ENCODE measurements at places on chromosomes 5 and 9.

GRCh38 chr5:75614176-75614575, 2.9 kb downstream of the ANKDD1B start:
- DNase-seq = no peak

DNA sequence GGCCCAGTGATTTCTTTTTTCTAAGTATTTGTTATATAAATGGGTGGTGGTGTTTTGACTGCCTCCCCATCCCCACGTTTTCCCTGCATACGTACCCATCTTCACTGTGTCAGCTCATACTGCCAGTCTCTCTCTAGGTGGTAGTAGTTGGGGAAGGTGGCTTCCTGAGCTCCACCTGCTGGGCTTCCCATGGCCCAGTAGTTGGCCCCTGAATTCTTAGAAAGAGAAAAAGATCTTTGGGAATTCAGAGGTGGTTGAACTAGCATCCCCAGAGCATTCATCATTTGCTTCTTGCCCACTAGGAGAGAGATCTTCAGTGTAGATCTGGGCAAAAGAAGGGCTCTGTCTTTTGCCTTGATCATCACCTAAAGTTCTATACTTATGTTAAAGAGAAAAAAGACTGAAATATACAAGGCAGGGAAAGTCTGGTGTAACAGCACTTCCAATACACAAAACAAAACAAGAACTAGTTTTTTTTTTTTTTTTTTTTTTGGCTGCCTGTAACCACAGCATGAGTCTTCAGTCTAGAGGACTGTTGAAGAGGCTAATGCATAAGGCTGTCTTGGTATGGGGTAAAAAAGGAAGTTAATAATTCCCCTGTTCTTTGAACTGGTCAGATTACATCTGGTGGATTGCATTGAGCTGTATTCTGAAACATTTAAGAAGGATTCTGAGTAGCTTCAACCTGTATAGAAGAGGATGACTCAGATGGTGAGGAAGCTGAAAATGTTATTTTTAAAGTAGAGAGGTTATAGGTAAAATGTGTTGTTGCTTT, 128.7 kb downstream of the ATG10 start:
- DNase-seq = no peak

GRCh38 chr5:134451225-134451935, 39.7 kb upstream of the CDKN2AIPNL start:
- no peak for DNase-seq

DNA sequence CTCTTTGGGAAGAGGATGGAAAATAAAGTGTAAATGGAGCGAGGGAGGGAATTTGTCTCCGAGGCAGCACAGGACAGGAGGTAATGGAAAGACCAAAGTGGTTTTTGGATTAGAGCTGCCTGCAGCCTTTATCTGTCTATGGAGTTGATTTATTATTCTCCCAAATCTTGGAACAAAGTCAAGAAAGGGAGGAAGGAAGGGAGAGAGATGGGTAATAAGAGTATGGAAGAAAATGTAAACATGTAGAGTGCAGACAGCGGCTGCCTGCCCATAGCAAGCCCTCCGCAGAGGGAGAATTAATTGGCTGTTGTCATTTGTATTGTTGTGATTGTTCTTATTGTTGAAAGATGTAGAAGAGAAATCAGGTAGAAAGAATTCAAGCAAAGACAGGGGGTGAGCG, 15.7 kb downstream of the KCNIP1 start:
- DNase-seq = no peak

DNA sequence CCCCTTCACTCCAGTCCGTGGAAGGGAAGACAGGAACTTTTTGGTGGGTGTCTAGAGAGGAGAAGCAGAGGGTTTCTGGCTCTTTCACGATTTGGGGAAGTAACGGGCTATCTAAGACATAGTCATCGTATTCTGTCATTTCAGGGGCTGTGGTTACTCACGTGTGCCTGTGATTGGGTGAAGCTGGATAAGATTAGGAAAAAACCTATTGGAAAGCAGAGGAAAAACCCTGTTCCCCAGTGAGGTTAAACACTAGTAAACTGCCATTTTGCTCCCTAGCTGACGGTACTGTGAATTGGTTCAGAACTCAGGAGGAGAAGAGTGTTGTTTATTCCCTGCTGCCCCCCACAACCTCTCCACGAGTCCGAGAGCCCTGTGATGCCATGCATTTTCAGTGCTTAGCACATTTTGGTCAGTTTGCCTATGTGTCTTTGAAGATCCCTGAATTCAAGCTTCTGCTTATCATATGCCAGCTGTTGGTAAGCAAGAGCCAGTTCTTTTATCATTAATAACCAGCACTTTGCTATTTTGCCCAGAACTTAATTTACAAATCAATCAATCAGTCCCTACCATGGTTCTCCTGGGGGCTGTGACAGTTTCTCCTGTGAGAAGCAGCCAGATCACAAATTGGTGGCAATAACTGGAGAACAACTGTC, 45.1 kb upstream of the ROR2 start:
- DNase-seq = no peak

DNA sequence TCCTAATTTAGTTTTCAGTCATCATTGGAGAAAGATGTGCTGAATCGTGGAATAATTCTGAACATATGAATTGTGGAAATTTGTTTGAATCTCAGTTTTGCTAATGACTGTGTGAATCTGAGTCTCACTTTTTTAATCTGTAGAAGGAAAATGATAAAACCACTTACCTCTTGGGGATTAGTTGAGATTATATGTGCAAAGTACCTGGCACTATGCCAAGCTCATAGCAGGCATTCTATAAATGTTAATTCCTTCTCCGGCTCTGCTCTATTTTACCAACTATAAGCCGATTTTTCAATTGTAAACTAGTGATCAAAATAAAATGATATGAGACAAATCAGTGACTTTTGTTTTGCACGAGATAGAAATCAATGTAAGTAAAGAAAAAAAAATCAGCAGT, 290.8 kb downstream of the TRPM3 start:
- no peak for DNase-seq

GRCh38 chr5:15037247-15037908, 165.8 kb upstream of the ANKH start:
- no peak for DNase-seq

- DNase-seq = no peak
Measured at GRCh38 chr5:6730407-6730806, 17.2 kb downstream of the TENT4A start.

GRCh38 chr5:57441557-57441956, 41.1 kb downstream of the ACTBL2 start:
- DNase-seq = peak; percentile 73

DNA sequence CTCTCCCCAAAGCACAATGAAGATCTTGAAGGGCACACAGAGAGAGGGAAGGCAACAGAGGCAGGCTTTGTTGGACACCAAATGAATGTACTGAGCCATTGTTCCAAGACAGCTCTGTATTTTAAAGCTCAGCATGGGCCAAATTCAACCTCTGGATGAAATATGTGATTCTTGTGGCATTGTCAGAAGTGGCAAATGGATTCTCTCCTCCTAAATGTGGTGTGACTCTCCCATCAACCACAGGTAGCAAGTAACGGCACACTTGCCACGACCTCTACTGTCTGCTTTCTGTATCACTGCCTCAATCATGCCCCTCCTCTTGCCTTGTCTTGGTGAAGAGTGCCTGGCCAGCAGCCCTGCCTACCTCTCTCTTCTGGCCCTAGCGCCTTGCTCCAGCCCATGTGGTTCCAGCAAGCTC, 6.1 kb upstream of the MOB3B start:
- no peak for DNase-seq

DNA sequence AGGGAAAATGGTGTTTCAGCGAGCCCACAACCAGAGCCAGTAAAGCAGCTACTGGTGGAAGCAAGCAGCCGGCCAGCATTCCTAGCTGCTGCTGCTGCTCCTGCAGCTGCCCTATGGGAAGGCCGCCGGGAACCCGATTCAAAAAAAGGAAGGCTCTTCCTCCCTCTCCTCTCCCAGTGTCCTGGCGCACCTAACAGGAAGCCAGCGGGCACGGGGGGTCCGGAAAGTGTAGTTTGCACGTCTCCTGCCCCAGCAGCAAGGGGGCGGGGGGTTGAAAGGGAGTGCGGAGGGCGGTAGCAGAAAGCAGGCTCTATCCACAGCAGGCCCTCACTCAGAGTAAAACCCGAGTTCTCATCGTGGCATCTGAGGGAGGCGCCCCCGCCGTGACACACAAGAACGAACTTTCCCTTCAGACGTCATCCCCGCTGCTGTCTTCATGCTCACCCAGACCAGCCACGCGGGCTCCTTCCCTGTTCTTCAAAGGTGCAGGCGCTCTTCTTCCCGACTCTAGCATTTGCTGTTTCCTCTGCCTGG, 16.5 kb downstream of the GRXCR2 start:
- DNase-seq = peak; percentile 73

DNA sequence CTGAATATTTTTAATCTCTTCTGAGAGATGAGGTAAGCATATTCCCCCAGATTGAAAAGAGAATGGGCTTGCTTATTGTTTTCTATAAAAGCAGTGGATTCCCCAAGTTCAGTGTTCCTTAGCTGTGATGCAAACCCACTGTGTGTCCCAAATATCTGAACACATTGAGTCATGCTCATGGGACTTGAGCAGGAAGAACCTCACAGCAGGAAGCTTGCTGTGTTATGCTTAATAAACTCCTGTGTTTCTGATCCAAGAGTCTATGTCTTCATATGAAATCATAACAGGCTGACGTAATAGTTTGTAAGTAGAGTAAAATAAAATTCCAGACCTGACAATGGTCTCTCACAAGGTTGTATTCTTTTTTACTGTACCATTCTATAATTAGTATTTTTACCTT, 24.8 kb upstream of the LOX start:
- no peak for DNase-seq

GRCh38 chr5:104793031-104793754, 1230.6 kb upstream of the NUDT12 start:
- no peak for DNase-seq

- peak; percentile 87 for DNase-seq
Measured at GRCh38 chr9:6055216-6055615, 39.8 kb upstream of the RANBP6 start.

- no peak for DNase-seq
Measured at GRCh38 chr5:139382807-139383206, 290 bp downstream of the SLC23A1 start.

- no peak for DNase-seq
Measured at GRCh38 chr9:86511614-86512360, 157.6 kb upstream of the TUT7 start.

DNA sequence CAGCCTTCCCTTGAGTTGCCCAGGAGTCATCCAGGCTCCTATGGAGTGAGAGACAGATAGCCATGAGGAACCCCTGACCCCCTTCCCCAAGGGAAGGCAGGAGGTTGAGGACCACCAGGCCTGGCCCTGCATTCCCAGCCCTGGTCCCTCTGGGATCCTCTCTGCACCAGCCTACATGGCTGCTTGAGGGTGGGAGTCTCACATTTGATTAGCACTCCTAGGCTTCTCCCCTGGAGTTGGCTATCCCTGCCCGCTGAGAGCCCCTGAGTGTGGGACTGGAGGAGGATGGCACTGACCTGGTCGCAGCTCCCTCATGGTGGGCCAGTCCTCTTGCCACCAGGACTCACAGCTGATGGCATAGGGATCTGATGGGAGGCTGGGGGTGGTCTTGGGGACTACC, 46.7 kb downstream of the SAR1B start:
- DNase-seq = no peak

- DNase-seq = peak; percentile 72
Measured at GRCh38 chr5:74257645-74258313, 382.7 kb downstream of the ENC1 start.

- no peak for DNase-seq
Measured at GRCh38 chr9:114218264-114219120, 63.2 kb downstream of the COL27A1 start.

DNA sequence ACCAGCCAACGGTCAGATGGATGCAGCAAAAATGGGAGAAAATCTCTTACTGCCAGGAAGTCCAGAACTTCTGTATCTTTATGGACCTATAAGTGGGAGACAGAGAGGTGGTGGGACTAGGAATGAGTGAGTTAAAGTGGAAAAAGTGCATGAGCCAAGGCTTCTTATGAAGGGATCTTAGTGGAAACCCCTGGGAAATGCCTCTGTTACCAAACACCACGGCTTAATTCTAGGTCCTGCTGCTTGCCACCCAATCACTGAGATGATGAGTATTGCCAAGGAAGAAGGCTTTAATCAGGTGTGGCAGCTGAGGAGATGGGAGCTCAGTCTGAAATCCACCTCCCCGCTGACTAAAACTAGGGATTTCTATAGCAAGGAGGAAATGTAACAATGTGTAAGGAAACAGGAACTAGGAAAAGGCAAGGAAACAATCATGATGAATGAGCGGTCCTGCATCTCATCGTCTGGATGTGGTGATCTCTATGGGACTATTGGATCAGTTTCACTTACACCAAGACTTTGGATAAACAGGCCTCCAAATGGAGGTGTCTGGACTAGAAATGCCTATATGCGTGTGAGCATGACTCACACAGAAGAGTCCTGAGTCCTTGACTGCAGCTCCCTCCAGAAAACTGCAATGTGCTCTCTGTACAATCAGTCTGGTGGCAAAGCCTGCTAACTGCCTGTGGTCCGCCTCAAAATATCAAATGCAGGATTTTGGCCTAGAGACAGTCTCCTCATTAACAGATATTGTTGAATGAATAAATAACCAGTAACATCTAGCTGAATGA, 98.2 kb upstream of the PRR16 start:
- DNase-seq = peak; percentile 13

DNA sequence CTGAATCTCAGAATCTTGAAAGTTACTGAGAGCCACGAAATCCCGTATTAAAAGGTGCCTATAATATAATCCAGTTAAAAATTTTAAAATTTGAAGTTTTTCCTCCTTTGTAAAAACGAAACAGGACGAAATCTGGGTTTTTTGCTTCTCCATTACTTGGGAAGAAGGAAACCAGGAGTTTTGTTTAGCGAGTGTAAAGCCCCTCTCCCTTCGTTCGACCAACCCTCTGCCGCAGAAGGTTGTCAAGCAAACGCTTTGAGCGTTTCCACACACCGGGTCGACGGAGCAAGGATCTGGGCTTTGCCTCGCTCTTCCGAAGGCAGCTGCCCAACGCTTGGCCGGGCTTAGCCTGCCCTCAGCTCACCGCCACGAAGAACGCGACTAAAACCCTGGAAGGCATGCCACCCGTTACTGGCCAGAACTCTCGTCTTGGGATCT, 1.6 kb upstream of the FOXE1 start:
- DNase-seq = no peak

DNA sequence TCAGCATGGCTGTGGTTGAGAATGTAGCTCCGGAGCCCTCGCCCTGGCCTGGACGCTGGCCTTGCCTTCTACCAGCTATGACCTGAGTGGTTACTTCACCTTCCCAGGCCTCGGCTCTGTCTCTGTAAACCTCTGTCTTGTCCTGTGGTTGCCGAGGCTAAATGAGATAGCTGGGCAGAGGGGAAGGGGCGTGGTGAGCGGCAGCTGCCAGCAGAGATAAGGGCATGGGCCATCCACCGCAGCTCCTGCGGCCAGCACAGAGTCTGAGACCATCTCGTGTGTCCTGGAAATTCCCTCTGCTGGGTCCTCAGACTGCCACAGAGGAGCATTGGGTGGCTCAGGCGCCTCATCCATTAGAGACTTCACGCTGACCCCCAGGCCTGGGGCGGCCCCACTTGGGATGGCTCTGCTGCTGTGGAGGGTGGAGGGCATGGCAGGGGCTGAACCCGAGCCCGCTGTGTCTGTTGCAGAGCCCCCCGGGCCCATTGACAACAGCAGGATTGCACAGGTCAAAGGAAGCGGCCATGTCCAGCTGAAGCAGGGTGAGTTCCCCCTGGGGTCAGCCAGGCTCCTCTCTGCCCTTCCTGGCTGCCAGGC, 43.9 kb downstream of the USP20 start:
- DNase-seq = peak; percentile 3

- no peak for DNase-seq
Measured at GRCh38 chr5:170353011-170353761, 36.0 kb downstream of the KCNMB1 start.

- no peak for DNase-seq
Measured at GRCh38 chr5:101364469-101364868, 461.4 kb upstream of the ST8SIA4 start.
